GM12891 (cell line): ENCODE measurements at places on chromosomes 6 and 20.

GRCh38 chr20:63443606-63444395, 28.7 kb downstream of the KCNQ2 start:
- no peak for DNase-seq

GRCh38 chr20:36043441-36043840, 75.1 kb downstream of the CNBD2 start:
- no peak for DNase-seq

GRCh38 chr6:127547904-127548649, 28.9 kb upstream of the C6orf58 start:
- DNase-seq = no peak

GRCh38 chr20:54476169-54477009, 996 bp downstream of the DOK5 start:
- no peak for DNase-seq

GRCh38 chr6:75409928-75410327, 83.7 kb downstream of the FILIP1 start:
- no peak for DNase-seq

DNA sequence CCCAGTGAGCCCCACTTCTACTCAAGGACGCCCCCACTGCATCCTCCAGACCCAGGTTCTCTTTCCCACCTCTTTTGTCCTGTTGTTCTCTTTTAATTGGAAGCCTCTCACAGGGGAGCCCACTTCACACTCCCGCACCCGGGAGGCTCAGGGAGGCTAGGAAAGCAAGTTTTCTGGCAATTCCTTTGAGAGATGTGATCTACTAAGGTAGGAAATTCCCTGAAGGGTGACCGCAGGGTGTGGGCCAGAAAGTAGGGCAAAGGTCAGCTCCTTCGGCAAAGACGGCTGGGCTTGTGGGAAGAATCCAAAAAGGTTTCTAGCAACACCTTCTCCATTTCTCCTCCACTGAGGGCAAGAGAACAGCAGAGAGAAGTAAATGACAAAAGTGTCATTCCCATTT, 98.1 kb upstream of the PTPN1 start:
- DNase-seq = no peak

- DNase-seq = no peak
Measured at GRCh38 chr20:41331731-41332130, 8.9 kb upstream of the LPIN3 start.
